ENCODE measurements at places on chromosomes 7 and 10. TPM values are rescaled to one million over a fixed set of nuclear protein-coding genes. Genes with fewer than 3 reads are reported as not detected.

Gene GBX1
- total RNA-seq: not detected

Gene NPTX2
- total RNA-seq: 1.4 TPM

DNA sequence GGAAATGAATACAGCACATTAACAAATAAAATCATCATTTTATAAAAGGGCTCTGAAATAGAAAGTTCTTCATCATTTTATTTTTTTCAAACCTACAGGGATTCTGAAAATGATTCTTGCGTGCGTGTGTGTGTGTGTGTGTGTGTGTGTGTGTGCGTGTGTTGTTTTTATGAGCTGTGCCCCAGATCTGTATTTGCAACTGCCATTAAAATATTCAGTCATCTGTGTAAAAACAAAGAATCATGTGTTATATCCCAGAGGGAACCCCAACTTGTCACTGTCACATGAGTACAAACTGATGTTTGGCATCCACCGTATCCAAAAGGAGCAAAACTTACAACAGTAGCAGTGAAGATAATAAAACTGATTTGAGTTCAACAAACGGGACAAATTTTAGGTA is 635.4 kb upstream of the PFKP start:
- no peak for DNase-seq

- DNase-seq: no peak
Measured at GRCh38 chr7:116876664-116877442, 14.5 kb downstream of the CAPZA2 start.

DNA sequence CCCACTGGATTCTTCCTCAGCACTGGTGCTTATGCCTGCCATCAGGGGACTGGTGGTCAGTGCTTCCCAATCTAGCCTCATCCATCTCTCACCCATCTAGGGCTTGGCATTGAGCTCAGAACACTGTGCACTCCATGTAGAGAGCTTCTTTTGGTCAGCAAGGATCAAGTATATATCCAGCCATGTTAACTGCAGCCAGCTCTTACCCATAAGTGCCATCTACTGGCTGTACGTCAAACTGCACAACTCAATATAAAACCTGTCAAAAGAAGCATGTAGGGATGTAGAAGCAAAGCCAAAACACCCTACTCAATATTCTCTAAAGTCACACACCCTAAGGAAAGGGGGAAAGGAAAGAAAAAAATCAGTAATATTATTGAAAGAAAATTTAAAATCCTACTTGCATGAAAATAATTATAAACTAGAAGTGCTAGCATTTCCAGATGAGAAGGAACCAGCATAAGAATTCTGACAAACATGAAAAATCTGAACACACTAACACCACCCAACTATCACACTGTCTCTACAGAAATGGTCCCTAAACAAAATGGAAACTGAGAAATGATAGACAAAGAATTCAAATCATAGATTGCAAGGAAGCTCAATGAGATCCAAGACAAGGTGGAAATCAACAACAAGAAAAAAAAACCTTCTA is 531.1 kb upstream of the STEAP1 start:
- DNase-seq: no peak

GRCh38 chr7:30896783-30897637 is 14.6 kb upstream of the AQP1 start:
- DNase-seq: no peak

- DNase-seq: no peak
Measured at GRCh38 chr10:14705548-14706230, 69.0 kb downstream of the FAM107B start.

- DNase-seq: no peak
Measured at GRCh38 chr7:116592445-116592844, 67.6 kb downstream of the CAV1 start.

DNA sequence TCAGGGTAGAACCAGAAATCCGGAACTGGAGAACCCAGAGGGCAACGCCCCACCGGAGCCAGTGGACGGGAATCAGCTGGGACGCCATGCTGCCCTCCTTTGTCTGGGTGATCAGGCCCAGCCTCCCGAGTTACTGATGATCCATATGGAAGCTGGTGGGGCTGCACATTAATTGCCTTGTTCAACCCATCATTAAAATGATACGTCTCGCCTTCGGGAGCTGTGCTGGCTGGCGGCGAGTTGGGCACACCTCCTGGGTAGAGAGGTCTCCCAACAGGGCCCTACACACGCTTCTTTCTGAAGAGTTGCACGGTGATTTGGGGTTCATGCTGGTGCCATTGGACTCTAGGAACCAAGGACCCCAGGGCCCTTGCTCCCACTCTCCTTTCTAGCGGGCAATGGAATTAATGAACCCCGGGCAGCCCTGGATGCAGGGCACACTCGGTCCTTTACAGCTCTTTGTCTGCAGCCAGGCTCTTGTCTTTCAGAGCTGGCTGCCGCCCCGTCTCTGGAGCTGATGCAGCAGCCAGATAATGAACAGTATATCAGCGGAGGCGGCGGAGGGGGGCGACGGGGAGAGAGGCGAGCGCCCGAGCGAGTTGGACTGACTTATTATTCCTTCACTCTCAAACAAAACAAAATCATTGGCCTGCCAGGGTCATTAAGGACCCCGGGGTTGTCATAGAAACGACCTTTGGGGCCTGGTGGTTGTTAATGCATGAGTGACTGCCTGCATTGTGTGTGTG is 412.2 kb upstream of the ZMIZ1 start:
- no peak for DNase-seq

GRCh38 chr10:79188154-79188965 is 119.6 kb downstream of the ZMIZ1 start:
- no peak for DNase-seq

DNA sequence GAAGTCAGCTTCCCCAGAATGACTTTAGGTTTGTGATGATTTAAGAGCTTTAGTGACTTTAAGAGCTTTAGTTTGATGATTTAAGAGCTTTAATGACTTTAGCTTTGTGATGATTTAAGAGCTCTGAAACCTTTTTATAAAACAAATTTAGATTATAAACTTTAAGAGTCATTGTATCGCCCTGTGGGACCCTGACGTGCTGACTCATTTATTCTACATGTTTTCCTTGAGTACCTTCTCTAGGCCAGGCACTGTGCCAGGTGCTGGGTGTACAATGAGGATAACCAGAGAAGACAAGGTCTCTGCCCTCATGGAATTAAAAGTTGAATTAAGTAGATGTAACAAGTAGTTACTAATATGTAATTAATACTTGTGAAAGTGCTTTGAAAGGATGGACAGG is 45.4 kb downstream of the CNNM1 start:
- no peak for DNase-seq

Measured in chondrocyte (in vitro differentiated cells).